Fibroblast of skin of left quadriceps (primary cell): ENCODE measurements at places on chromosomes 4 and X.

DNA sequence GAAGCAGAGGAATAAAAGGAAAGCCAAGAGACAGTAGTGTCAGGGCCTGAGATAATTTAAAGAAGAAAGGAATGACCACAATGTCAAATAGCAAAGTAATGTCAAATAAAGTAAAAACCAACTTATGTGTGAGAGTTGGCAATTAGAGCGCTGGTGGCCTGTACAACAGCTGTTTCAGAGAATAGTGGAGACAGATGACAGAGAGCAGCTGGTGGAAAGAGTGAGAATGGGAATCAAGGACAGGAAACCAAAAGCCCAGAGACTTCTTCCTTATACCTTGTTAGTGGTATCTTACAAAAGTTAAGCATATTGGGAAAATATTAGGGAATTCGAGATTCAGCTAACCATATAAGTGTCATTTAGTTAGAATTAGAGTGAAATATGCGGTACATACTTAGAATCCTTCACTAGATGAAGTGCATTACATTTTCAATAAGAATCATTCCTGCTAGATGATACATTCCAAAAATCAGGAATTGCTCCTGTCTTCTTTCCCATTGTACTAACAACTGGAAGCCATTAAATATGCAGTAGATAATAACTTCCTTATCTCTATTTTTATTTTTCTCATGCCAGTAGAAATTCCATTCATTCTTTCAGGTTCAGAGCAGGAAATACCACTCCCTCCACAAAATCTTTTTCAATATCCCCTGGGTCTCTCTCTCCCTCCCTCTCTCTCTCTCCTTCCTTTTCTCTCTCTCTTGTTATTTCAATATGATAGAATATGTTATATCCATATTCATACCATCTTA, 525.4 kb downstream of the CENPC start:
- DNase-seq, result no peak

DNA sequence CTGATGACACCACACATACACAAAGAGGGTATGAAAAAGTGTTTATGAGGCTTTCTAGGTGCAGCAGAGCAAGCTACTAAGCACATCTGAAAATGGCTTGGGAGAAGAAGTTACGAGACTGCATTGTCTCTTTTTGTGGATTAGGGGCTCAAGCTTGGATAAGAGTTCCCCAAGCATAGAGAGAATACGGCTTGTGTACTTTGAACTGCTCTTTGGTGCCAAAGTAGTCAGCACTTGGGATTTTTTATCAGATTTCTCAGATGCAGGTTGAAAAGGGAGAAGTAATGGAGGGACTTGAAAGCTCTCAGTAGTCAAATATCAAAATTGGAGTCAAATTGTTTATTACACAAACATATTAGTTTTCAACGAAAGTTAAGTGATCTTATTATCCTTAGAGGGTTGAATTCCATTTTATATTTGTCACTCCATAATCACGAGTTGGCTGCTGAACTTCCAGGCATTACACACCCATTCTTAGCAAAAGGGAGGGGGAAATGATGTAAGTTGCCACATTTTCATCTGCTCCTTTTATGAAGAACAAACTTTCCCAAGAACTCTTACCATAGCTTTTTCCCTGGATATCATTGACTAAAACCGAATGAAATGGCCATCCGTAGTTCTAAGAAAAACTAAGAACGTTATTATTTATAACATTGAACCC, 1904.9 kb downstream of the PCDH7 start:
- DNase-seq, result no peak

GRCh38 chr4:53855581-53856250, 208.7 kb downstream of the CHIC2 start:
- DNase-seq, result peak; percentile 87

GRCh38 chr4:40033613-40034012, 23.0 kb upstream of the N4BP2 start:
- no peak for DNase-seq

GRCh38 chr4:185209031-185209851, at the start of gene SNX25:
Gene SNX25, plus strand, starts transcription at chr4:185209598. Its CDS starts 229 bp downstream, at chr4:185209827.
- no peak for DNase-seq

- DNase-seq, result no peak
These were observed 1.5 kb downstream of the COX18 start for GRCh38 chr4:73067971-73068394.

DNA sequence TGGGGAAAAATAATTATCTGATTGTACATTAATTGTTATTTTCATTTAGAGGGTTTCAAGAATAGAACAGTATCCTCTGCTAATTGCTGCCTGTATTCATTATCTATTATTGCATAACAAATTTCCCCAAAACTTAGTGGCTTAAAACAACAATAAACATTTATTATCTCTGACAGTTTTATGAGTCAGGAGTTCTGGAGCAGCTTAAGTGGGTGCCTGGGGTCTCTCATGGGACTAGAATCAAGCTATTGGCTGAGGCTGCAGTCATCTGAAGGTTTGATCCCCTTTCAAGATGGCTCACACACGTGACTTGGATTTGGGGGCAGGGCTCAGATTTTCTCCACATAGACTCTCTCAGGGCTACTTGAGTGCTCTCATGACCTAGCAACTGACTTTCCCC, 98.1 kb upstream of the JADE1 start:
- DNase-seq, result no peak

GRCh38 chr4:4202510-4202909, 24.2 kb downstream of the OTOP1 start:
- DNase-seq, result no peak

- no peak for DNase-seq
These were observed 95.6 kb upstream of the PRR32 start for GRCh38 chrX:126723881-126724280.

GRCh38 chr4:140863197-140863596, 107.0 kb upstream of the TBC1D9 start:
- no peak for DNase-seq

DNA sequence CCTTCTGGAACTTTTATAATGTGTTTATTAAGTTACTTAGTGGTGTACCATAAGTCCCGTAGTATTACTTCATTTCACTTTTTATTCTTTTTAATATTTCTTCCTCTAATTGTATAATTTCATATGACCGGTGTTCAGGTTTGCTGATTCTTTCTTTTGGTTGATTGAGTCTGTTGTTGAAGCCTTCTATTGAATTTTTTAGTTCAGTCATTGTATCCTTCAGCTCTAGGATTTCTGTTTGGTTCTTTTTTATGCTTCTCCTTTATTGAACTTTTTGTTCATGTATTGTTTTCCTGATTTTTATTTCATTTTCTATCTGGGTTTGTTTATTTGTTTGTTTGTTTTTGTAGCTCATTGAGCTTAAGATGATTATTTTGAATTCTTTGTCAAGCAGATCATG, 8.8 kb downstream of the CEP44 start:
- no peak for DNase-seq

GRCh38 chr4:33090910-33091309, 2370.7 kb downstream of the PCDH7 start:
- DNase-seq, result no peak

DNA sequence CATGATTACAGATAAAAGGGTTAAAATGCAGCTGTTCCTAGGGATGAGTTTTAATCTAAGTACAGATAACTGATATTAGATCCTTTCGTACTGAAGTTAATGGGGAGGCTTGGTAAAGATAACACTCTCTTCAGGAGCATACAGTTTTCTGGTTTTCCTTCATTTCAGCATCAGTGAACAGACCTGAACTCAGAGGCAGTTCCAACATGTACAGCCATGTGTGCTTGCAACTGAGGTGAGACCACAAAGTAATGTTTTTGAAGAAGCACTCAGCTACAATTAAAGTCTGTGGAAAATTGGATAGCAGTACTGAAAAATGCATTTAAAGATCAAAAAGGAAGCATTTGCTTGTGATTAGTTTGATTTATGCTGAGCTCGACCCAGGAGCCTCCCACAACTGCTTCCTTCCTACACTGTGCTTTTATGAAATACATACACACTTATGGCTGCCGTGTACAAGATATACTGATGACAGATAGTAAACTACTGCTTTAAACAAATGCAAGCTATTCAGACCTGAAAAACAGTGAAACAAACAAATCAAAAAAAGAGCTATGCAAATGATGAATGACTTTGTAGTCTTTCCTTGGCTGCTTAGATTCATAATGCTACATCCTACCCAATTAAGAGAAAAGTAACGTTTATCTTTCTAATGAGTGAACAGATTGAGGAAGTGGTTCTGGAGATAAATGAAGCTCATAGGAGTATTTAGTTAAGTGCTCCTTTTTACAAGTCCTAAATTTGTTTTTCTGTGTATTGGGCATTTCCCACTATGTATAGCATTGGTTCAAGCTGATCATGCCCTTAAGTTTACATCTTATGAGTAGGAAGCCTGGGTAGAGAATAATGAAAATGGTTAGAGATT, 68.4 kb downstream of the PDLIM5 start:
- DNase-seq, result no peak

DNA sequence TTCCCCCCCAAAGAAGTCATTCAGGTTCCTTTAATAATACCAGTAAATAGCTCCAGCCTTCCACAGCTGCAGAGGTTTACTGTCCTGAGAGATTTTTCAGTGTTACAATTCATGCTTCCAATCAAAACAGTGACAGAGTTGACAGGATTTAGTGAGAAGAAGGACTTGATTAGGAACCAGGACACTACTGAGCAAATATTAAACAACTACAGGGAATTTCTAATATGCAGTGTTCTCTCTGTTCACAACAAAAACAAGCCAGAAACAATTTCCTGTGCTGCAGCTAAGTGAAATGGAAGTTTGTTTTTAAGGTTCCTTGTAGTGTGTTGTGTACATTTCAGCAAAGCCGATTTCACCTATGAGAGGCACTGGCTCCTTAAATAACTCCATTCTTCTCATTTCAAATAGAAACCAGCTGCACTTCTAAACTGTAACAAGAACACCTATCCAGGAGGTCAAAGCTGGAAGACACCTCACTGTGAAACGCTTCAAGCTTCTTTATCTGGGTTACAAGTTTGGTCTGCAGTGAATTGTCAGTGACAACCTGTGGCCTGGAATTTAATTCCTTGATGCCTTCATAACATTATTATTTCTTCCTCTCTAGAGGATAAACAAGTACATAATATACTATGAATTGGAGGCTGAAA, 149.3 kb downstream of the RASL11B start:
- no peak for DNase-seq

- DNase-seq, result no peak
These were observed 1130.9 kb upstream of the PRKX start for GRCh38 chrX:4844376-4844775.

- DNase-seq, result no peak
These were observed 47.7 kb downstream of the SPRY1 start for GRCh38 chr4:123444290-123444731.

- DNase-seq, result no peak
These were observed 2.6 kb upstream of the TRPC5 start for GRCh38 chrX:112085149-112085548.

- no peak for DNase-seq
These were observed 2.4 kb upstream of the NBDY start for GRCh38 chrX:56726605-56727004.
